ENCODE measurements at places on chromosomes 1 and 21. TPM values are rescaled to one million over a fixed set of nuclear protein-coding genes. Genes with fewer than 3 reads are reported as not detected.

DNA sequence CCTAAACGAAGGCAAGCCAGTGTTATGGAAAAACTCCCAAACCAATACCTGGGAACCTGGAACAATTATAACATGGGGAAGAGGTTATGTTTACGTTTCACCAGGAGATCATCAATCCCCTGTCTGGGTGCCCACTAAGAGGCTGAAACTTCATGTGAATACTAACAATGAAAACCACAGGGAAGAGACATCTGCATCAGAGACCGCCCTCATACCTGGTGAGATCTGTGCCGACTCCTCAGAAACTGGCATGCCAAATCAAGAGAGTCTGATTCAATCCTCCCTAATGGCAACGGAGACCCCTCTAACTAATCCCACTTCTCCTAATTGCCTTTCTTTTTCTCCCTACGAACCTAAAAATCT lies 163.2 kb downstream of the IER5 start:
- no peaks in the 10 kb centered on the region for H3K4me1 ChIP-seq
- DNase-seq = no peak
- no peaks in the 10 kb centered on the region for H3K27me3 ChIP-seq

GRCh38 chr21:30209601-30210000 lies 6.3 kb downstream of the CLDN8 start:
- no peak overlapping the region for H3K27ac ChIP-seq
- no peaks in the 10 kb centered on the region for H3K4me1 ChIP-seq
- DNase-seq = no peak
- H3K4me3 ChIP-seq = no peak overlapping the region

DNA sequence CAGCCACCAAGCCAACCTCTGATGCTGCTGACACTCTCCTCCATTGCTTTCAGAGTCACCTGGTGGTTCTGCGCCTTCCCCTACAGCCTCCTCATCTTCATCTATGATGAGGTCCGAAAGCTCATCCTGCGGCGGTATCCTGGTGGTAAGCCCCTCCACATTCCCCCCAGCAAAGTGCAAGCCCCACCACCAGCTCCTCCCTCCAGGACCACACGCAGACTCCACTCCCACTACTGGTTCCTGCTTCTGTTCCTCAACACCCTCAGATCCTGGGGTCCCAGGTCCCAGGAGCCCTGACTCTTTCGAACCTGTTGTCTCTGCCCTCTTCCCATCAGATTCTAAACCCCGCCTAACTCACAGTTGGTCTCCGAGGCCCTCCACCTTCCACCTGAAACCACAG lies 11.6 kb upstream of the ATP1A4 start:
- H3K27ac ChIP-seq = no peak overlapping the region
- no peak for DNase-seq
- no peaks in the 10 kb centered on the region for H3K27me3 ChIP-seq

NFIA gene
- 6.6 TPM for polyA plus RNA-seq

GRCh38 chr1:244839656-244840055 lies 4.2 kb downstream of the COX20 start:
- peaks cover 62% of the 10 kb centered on the region for H3K4me1 ChIP-seq
- H3K4me3 ChIP-seq = no peak overlapping the region
- no peak for DNase-seq
- no peaks in the 10 kb centered on the region for H3K27me3 ChIP-seq
